ENCODE measurements at places on chromosomes 2 and 18.

DNA sequence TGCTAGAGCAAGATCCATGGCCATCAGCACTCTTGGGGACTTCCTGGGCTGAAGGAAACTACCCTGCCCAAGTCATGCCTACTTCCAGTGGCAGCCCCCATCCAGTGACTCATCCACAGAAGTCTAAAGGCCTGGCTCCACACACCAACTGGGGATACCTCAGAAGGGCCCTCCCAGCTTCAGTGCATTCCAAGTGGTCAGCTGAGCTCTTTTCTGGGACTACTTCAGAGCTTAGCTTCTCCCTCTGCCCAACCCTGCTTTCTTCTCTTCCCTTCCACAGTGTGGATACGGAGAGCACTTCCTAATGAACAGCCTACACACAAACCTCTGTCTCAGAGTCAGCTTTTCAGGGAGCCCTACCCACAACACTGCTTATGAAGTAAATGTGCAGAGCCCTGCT is 66.5 kb downstream of the CLHC1 start:
- no peak for DNase-seq

DNA sequence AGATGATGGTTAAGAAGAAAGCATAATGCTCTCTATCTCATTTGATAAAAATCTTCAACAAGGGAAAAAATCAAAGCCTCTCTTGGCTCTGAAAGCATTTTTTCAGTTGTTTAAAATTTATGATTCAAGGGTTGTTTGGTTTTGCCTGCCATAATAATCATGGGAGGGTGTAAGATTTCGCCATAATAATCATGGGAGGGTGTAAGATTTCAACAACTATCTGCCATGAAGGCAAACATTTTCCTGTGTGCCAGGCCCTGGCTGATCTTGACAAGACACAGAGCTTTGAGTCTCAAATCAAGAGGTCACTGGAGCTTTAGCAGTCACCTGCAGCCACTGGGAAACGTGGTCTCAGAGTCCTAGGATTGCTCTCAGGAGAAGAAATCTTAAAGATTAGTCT is 175.1 kb upstream of the PIEZO2 start:
- no peak for DNase-seq

GRCh38 chr2:174208026-174208425 is 40.3 kb downstream of the OLA1 start:
- no peak for DNase-seq

DNA sequence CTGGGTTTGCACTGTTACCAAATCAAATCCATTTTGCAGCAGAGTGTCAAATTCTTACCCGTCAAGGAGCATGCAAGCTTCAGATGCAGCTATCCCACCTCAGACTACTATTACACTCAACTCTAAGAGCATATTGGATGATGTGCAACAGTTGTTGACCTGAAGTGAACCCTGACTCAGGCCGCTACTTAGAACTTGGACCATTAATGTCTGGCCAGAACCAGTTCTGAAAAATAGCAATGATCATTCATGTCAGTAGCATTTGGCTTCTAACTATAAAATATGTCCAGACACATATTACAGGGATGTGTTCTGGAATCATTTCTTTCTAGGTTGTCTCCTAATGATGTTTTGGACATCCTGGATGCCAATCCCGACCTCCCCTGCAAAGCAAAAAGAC is 135.5 kb upstream of the PKDCC start:
- DNase-seq = no peak

DNA sequence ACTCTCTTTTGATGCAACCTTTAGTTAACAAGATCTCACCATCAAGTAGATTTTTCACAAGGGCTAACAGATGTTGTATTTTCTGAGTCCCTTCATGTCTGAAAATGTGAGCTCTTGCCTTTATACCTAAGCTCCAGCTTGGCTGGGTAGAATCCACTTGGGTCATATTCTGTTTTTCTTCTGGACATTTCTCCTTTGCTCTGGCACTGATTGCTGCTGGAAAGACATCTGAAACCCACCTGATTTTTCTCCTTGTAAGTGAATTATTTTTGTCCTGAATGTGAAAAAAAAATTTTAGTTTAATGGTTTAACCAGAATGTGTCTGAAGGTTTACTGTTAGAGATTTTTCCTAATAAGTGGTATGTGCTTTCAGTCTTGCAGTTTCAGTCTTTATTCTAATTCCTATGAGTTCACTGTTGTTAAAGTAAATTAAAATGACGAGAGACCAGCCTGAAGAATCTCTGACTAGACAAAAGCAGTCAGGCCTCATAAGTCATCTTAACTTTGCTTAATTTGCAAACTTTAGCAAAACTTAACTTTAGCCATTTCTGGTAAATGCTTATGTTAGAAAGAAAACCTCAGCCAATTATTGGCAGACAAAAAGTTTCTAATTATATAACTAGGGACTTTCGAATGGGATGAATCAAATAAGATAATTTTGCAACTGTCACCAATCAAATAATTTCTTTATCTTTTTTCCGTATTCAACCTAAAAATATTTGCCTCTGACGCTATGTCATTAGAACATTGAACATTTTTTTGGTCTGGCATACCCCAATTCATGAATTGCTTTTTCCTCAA is 70.8 kb downstream of the ACAA2 start:
- no peak for DNase-seq

- peak; percentile 66 for DNase-seq
These were observed 24.4 kb upstream of the TUBB6 start for GRCh38 chr18:12283666-12284065.

- no peak for DNase-seq
These were observed 698.1 kb upstream of the NXPH2 start for GRCh38 chr2:139478165-139478914.

DNA sequence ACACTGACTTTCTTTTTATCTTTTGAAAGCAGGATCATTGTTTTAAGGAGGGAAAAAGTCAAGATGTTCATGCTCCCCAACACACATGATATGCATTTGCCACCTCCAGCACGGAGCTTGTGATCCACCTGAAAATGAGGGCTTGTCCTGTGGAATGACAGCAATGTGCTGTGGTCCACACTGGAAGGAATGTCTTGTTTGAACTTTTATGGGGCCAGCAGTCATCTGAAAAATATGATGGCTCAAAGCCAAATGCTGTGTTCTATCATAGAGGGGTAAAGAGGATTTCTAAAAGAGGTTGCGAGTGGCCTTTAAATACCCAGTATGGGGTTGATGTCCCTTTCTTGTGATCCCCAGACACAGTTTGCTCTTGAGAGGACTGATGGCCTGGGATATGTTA is 226.5 kb upstream of the SPRED2 start:
- no peak for DNase-seq

GRCh38 chr18:22985250-22985649 is 52.1 kb downstream of the RBBP8 start:
- DNase-seq = no peak

GRCh38 chr2:31141443-31142085 is 3.3 kb upstream of the GALNT14 start:
- DNase-seq = no peak

- no peak for DNase-seq
These were observed 264.9 kb upstream of the CCDC68 start for GRCh38 chr18:55224086-55224625.

Data from SK-N-DZ (cell line).